ENCODE measurements at places on chromosomes 13 and 19.

GRCh38 chr13:113735194-113735593 is 23.8 kb upstream of the TMEM255B start:
- no peak for DNase-seq

GRCh38 chr13:94667190-94667589 is 45.2 kb downstream of the SOX21 start:
- no peak for DNase-seq

DNA sequence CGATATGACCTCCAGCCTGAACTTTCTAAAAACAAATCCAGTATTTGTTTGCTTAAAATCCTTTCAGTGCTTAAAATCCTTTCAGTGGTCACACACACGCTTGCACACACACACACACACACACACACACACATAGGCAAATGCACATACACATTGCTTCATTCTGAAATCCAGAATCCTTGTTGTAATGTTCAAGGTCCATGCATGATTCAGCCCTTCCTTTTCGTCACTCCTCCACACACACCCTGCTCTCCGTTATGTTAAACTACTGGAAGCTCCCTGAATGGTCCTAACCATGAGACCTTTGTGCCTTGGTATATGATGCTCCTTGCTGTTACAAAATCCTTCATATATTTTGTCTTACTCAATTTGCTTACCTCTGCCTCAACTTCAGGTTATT is 44.9 kb downstream of the SERTM1 start:
- DNase-seq, result no peak

- no peak for DNase-seq
These were observed 3.6 kb upstream of the ZNF583 start for GRCh38 chr19:56400485-56400884.

DNA sequence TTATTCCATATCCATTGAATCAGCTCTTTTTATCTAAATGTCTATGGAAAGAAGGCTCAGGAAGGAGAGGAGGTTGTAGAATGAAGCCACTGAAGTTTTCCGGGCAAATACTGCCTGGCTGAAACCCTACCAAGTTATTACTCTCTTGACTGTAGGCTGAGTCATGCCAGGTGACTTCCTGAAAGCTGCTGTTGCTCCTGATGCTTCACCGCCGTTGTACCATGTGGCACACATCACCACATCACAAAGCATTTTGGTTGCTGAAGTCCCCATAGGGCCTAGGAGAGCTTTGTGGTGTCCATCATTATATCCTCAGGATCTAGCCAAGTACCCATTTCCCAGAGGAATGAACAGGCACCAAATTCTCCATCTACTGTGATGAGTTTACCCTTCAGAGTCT is 11.1 kb upstream of the TDRD12 start:
- DNase-seq, result peak; percentile 13

- no peak for DNase-seq
These were observed 176.4 kb upstream of the DACH1 start for GRCh38 chr13:72043366-72043765.

- no peak for DNase-seq
These were observed 65.8 kb downstream of the MRPL57 start for GRCh38 chr13:21242236-21242635.

DNA sequence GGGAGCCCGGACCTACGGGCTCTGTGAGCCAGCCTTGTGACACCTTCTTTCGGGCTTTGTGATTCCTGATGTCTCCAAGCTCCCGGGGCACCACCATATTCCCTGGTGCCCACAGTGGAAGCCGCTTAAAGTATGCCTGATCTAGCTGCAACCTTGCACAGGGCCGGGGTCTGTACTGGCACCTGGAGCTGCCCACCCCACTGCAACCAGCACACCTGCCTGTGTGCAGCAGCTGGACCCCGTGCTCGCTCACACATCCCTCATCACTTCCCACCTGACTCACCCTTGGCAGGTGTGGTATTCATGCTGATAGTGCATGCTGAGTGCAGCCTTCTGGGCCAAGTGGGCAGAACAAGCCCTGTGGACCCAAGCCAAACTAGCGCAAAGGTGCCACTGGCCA is 1981.1 kb upstream of the PCDH20 start:
- DNase-seq, result no peak

DNA sequence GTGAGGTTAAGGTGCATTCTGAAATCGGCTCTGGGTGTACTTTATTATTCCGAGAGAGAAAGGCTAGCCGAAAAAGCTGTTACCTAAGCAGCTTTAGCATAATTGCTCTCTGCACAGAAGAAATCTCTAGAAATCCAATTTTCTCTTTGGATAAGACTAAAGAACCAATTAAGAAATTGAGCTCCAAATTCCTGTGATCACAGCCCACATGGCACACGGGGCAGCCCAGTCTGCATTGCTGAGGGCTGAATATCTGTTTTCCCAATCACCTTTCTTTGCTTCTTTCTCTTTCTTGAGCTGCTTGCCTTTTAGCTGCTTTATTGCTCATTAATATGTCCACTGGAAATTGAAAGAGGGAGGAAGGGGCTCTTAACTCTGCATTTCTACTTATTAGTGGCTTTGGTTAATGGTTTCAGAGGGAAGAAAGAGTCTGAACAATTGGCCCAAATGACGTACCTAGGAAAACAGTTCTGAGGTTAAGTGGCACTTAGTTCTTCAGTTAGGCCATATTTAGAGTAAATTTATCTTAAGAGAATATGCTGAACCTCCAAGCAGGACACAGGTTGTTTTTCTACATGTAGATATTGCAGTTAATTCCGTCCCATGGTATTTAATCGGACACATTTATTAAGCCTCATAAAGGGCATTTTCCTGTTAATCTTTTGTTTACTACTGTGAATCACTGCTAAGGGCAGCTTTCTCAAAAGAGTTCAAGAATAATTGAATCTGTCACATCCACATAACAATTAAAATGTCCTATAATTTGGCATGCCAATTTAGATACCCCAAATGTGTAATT is 265.7 kb downstream of the ABCC4 start:
- DNase-seq, result no peak

- DNase-seq, result no peak
These were observed 12.1 kb downstream of the ADGRE5 start for GRCh38 chr19:14393329-14393728.

DNA sequence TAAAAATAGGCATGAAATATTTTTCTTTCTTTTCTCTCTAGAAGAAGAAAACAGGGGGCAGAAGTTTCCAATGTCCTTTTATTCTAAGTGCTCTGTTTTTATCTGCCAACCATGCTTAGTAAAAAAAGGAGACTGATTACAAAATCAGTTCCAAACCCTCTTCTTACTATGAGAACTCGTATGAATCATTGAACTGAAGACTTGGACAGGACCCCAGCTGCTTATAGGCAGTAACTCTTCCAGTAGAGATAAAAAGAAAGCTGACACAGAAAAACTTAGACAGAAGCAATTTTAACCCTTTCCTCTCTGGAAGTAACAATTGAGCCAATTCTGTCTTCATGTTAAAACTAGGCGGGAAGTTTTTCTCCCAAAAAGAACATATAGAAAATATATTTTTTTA is 24.5 kb upstream of the FREM2 start:
- no peak for DNase-seq

GRCh38 chr13:97577026-97577425 is 143.1 kb downstream of the RAP2A start:
- no peak for DNase-seq

DNA sequence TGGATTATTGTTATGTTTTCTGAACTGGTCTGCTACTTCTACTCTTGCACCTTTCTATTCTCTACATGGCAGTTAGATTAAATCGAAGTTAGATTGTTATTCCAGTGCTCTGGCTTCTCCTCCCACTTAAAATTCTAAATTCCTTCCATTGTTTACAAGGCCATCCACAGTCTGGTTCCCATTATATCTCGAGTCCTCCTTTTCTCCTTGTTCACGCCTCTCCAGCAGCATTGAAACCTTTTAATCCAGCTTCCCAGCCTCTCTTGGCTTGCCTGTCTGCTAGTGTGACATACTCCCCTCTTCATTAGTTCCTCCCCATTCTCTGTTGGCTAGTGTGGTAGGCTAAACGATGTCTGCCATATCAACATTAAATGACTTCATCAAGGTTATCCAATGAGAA is 54.5 kb downstream of the DNAJC15 start:
- DNase-seq, result no peak

DNA sequence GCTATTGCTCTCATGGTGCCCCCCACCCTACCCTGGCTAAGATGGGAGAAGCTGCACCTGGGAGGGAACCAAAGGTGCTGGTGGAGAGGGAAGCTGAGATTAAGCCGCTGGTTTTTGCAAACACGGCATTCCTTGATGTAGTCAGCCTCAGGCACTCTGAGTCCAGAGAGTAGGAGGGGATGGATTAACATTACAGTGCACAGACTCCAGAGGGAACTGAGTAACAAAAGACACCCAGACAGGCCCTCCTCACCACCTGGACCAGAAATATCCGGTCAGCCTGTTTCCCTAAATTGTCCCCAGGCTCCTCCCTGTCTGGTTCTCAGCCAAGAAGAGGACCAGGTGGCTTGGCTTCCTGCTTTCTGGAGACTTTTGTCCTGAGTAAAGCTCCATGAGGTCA is 28.9 kb upstream of the PABPC3 start:
- DNase-seq, result no peak

- DNase-seq, result no peak
These were observed 7.3 kb downstream of the WDR88 start for GRCh38 chr19:33139165-33139564.

DNA sequence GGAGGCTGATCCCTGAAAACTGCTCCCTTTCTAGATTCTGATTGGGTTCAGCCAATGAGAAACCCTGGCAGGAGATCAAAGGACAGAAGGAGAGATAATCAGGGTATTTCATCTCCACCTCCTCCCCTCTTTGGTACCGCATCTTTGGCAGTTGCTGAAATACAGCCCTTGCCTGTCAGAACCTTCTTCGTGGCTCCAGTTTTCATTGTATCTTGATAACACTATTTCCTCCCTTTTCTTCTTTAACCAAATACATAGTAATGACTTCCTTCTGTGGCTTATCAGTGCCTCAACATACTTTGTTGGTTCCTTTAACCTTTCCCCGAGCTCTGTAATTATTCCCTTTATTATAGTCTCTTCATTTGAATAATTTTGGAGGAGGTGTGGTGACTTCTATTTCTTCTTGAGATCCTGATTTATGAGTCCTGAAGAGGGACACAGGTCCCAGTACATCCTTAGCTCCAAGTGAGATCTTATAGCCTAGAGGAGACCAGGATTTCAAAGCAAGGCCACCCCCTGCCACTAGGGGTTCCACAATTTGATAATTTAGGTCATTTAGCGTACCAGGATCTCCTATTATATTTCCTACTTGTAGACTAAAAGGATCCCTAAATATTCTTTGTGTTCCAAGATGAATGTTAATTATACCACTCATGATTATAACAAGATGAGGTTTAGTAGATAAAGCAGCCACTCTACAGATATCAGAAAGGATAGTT is 98.0 kb downstream of the EDNRB start:
- DNase-seq, result no peak

- DNase-seq, result no peak
These were observed 3.9 kb downstream of the IGSF23 start for GRCh38 chr19:44617110-44617880.

Data from CD4-positive, alpha-beta T cell treated with Interleukin-10 for 1 hour (primary cell).